CD4-positive, alpha-beta T cell treated with Interleukin-21 for 1 hour (primary cell): ENCODE measurements at places on chromosomes 3 and 15.

- DNase-seq: no peak
Observed at GRCh38 chr3:3632449-3632848, 166.8 kb upstream of the LRRN1 start.

- DNase-seq: no peak
Observed at GRCh38 chr3:73471986-73472787, 152.6 kb downstream of the PDZRN3 start.

- no peak for DNase-seq
Observed at GRCh38 chr15:52289629-52290081, 5.9 kb downstream of the MYO5C start.

DNA sequence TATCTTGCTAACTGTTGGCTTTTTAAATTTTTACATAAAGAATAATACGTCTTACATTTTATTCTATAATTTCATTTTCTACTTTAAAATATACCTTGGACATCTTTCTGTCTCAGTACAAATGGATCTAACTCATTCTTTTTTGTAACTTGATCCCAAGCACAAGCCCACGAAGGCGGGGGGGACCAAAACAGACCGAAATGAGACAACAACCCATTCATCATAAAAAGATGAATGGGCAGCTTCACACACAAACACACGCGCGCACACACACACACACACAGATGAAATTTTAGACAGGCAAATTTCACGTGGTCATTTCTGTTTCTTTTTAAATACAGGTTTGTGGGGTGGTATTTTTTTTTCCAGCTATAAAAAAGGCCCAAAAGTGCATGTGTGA lies 271.3 kb upstream of the TOPAZ1 start:
- no peak for DNase-seq

DNA sequence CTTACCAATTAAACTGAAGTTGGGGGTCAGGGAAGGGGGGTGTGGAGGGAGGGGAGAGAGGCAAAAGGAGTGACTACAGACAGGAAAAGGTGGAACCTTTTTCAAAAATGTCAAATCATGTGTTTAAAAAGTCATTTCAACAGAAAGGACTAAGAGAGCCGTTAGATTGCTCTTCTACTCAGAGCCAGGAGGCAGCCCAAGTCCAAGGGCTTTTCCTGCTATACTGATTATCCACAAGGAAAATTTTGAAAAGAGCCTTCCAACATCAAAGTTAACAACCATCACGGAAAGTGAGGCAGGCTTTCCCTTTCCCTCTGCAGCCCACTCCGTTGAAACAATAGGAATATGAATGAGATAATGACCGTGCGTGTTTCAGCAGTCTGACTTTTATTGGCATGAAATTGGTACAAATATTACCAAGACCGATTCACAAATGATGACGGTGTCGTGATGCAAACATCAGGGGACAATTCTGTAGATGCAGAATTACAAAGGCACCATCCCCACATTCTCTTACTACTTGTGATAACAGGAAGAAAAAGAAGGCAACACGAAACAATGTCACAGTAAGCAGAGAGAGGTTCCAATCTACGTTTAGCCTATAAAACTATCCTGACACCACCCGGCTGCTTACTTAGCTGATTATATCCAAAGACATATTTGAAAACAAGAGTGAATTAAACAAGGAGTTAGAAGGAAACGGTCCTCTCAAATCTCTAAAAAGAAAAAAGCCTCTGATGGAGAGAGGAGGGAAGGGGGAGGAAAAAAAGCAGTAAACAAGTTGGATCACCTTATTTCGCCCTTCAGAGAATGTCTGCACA lies 453.7 kb downstream of the FOXP1 start:
- peak; percentile 51 for DNase-seq

DNA sequence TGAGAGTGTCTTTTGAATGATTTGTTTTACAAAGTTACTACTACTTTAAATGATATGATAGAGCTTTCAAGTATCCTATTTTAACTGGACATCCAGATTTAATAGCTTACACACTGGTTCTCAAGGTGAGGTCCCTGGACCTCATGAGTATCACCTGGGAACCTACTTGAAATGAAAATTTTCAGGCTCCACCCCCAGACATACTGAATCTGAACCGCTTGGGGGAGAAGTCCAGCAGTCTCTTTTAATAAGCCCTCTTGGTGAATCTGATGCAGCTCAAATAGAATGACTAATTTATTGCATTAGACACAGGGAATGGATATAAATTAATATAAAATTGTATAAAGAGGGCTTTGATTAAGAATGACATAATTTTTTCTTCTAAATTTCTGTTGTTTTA lies 29.4 kb upstream of the SLITRK3 start:
- DNase-seq: no peak

- peak; percentile 13 for DNase-seq
Observed at GRCh38 chr3:2921903-2922302, 188.3 kb downstream of the IL5RA start.

DNA sequence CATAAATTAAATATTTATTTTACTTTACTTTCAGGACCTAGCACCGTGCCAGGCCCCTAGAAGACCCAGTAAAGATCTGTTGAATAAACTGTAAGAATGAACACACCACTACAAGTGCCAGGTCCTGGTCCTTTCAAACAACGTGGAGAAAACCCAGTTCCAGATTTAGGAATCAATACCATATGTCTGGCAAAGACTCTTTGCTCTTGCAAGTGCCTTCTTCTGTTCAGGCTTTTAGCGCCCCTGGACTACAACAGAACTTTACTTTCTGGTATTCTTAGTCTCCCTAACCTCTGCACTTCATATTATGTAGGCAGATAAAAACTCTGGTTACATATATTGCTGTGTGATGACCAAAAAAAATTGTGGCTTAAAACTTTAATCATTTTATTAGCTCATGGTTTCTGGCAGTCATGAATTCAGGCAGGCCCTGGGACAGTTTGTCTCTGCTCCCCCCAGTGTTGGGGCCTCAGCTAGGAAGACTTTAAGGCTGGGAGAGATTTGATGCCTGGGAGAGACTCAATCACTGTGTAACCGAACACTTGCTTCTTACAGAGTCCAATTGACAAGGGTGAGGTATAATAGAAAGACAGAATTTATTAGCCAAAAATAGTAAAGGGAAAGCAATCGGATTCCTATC lies 2.9 kb upstream of the PSMA4 start:
- no peak for DNase-seq

- no peak for DNase-seq
Observed at GRCh38 chr3:50978991-50979667, 304.4 kb downstream of the DOCK3 start.

DNA sequence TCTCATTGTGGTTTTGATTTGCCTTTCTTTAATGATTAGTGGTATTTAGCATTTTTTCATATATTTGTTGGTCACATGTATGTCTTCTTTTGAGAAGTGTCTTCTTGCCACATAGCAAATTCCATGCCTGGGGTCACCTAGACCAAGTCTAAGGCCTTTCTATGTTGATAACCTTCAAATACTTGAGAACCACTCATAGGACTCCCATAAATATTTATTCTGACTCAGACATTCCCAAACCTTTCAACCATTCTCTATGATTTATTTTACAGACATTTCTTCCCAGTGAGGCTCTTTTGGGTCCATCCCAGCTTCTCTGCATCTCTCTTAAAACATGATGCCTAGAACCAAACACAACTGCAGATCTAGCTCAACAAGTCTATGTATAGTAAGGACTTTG lies 69.2 kb downstream of the ATP8B4 start:
- DNase-seq: no peak

DNA sequence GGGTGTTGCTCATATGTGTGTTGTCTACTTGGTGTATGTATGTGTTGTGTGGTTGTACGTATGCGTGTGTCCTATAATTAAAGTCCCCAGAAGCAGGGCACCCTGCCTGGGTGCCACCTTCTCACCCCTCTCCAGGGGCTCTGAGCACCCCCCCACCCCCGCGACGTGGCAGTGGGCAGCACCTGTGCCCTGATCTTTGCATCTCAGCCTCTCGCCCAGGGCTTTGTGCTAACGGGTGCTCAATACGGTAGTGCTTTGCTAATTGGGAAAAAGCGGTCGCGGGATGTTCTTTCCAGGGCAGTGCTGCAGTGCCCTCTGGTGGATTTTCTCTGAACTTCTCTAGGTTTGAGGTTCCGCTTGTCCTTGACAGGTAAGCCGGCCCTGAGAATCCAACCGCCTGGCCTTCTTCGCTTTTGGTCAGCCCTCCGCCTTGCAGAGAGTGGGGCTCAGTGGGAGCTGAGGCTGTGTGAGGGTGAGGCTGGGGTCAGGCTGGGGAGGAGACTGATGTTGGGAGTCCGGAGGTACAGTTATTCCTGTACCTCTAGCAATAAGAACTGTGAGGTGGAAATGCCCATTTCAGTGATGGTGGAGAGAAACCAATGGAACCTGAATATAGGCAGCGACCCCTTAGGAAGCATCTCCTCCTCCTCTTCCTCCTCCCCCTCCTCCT lies 17.6 kb upstream of the EPHB3 start:
- peak; percentile 82 for DNase-seq

DNA sequence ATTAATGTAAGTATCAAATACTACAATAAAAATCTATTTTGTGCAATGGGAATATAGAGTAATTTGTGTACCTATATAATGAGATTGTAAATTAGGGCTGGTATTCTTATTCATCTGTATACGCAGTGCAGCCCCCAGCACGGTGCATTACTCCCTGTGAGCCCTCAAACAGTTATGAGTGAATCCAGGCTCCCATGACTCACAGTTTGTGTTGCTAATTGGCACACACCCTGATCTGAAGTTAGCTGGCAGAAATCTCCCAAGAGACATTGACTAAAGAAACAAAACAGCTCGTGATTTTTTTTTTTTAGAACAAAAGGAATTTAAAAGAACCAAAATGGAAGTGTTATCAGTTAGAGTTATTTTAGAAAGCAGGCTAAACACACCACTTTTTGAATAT lies 15.7 kb downstream of the GK5 start:
- no peak for DNase-seq

GRCh38 chr3:11548721-11549131 lies 95.0 kb downstream of the VGLL4 start:
- no peak for DNase-seq

GRCh38 chr15:42576040-42576594 lies 711 bp downstream of the STARD9 start:
- DNase-seq: no peak

- DNase-seq: no peak
Observed at GRCh38 chr3:110178965-110179364, 841.6 kb upstream of the DPPA4 start.

DNA sequence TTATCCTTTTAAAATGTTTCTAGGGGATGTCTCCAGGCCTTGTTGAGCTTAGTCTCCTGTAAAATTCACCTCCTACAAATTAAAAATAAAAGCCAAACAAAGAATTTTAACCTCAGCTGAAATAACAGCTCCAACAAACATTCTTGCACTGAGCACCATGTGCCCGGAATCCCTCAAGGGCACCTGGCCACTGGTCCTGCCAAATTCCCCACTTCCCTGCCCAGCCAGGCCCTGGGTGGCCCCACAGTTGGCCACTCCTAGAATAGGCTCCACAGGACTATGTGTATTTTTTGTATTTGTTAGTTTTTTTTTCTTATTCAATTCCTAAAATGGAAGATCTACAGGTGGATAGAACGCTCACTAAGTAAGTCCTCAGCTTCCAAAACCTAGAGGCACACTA lies 33.1 kb upstream of the PLA2G4E start:
- no peak for DNase-seq

DNA sequence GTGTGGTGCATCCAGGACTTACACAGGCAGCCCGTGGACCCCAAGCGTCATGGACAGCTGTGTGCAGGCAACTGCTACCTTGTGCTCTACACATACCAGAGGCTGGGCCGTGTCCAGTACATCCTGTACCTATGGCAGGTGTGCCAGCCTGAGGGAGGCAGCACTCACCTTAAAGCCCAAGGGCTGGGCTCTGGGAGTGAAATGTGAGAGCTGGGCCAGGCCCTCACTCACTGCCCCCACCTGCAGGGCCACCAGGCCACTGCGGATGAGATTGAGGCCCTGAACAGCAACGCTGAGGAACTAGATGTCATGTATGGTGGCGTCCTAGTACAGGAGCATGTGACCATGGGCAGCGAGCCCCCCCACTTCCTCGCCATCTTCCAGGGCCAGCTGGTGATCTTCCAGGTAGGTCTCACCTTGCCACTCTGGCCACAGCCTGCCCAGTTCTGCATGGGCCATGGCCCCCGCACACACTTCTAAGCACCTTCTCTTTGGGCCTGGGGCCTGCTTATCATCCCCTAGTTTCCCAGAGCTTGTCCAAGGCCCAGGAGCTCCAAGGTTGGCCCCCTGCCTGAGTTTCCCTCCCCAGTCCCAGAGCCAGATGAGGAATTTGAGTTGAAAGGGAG lies 11.0 kb downstream of the VILL start:
- DNase-seq: no peak

- DNase-seq: no peak
Observed at GRCh38 chr3:110397115-110397514, 674.5 kb upstream of the NECTIN3 start.

- DNase-seq: no peak
Observed at GRCh38 chr3:131564812-131565211, 62.0 kb upstream of the MRPL3 start.

DNA sequence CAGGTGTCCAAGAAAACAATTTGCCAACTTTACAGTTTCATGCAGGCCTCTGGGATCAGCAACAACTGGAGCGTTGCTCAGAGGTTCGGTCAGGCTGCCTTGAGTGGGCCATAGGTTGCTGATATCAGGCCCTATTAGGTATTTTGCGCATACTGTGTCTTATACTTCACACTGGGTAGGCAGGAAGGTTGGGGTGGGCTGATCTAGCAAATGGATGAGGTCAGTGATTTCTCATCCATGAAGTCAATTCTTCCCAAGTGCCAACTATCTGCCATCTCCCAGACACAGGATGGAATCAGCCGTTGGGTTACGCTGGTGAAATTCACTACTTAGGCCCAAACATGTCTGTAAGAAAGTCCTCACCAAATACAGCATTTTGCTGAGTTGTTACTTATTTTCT lies 77.6 kb downstream of the SLC7A14 start:
- DNase-seq: no peak

DNA sequence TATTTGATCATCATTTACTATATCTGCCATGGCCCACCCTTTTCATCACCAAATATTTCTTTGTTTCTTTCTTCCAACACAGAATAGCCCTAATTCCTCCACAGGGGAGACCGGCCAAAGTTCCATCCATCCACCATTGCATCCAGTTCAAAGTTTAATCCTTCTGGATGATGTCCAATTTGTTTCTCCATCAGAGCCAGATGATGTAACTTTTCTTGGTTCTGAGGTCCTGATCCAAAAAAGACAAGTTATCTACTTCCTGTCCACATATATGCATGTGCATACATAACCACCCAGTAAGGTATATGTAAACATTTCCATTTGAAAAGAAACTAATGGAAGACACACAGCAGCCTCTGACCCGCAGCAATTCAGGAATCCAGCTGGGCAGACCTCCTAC lies 237.3 kb downstream of the SHOX2 start:
- no peak for DNase-seq

- no peak for DNase-seq
Observed at GRCh38 chr3:123780656-123781055, 103.5 kb downstream of the MYLK start.

GRCh38 chr3:112653881-112654300 lies 12.9 kb upstream of the CCDC80 start:
- DNase-seq: no peak

DNA sequence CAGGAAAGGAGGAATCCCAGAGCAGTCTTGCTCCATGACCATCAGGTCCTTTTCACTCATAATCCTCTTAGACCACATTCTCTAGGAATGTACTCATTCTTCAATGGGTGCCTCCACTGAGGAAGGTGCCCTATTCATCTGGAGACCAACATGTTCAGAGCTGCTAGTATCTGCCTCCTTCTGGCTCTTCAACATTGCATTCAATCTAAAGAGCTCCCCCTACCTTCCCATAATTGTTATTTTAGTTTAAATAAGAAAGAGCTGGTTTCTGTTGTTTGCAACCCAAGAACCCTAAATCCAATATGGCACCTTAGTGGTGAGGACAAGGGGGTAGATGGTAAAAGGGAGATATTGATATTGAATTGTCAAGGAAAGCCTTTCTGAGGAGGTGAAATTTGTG lies 67.6 kb downstream of the SCN11A start:
- DNase-seq: no peak
